ENCODE measurements at places on chromosomes 2 and 18.

GRCh38 chr2:63598981-63599380 is 10.2 kb downstream of the MDH1 start:
- DNase-seq = no peak

- DNase-seq = peak; percentile 17
Observed at GRCh38 chr2:45170191-45171135, 161.2 kb upstream of the SIX2 start.

DNA sequence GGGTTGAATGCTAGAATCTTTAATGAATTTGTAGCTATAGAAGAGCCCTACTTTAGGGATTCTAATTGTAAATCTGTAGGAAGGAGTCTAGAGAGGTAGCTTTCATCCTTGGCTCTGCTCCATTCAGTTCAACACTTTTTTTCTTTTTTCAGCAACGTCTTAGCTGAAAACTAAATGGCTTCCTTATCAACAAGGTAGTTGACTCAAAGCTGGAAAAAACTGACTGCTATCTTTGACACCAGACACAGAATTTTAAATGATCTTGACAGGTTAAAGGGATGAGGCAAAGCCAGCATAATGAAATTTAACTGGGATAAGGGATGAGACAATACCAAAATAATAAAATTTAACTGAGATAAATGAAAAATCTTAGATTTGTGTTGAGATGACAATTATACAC is 54.9 kb downstream of the TMEFF2 start:
- no peak for DNase-seq

- DNase-seq = no peak
Observed at GRCh38 chr2:98295275-98295674, 51.0 kb upstream of the CNGA3 start.

GRCh38 chr2:223532712-223533111 is 69.4 kb downstream of the SCG2 start:
- peak; percentile 1 for DNase-seq

- DNase-seq = no peak
Observed at GRCh38 chr2:118599141-118599540, 248.3 kb downstream of the EN1 start.

- no peak for DNase-seq
Observed at GRCh38 chr2:226771067-226771466, 28.6 kb downstream of the IRS1 start.

DNA sequence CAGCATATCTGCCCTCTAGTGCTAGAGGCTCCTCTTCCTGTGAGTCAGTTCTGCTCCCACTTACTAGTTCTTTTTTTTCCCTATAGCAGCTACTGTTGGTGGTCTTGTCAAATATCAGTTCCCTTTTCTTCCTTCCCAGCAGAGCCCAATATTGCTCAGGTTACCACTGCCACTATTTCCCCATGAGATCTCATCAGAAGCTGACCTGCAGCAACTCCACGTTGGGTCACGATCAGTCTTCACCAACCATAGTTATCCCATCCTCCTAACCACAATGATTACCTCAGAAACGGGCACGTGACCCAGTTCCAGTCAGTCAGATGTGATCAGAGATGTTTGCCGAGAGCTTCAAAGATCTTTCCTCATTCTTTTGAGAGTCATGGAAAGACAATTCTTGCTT is 59.7 kb upstream of the CAPN13 start:
- DNase-seq = peak; percentile 56

DNA sequence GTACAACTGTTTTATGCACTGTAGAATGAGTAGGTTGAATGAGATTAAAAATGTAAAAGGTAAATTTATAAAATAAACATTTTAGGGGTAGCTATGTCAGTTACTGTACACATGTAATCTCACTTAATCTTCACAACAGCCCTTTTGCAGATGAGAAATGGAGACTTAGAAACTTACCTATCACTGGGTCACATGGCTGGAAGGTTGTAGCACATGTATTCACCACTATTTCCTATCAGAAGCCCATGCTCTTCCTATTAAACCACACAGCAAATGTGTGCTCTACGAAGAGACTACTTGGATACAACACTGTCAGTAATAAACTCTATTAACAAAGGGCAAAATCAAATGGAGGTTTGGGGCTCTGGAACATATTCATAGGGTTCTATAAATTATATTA is 60.5 kb downstream of the VWC2L start:
- no peak for DNase-seq

DNA sequence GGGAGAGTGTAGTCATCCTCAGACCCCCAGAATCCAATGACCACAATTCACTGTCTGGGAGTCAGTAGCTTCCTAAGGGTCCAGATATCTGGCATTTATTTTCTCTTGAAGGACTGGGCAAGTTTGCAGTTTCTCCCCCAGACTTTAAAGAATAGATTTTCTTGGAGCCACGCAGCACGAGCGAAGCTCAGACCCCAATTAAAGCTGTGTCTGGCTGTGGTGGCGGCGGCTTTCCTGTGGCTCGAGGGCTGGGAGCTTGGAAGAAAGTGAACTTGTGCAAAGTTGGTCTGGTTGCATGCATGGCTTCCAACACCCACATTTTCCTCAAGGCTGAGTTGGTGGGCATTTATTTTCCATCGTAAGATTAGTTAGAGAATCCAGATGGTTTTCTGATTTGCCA is 105.0 kb downstream of the ACKR3 start:
- no peak for DNase-seq

GRCh38 chr2:226338825-226339224 is 460.8 kb downstream of the IRS1 start:
- no peak for DNase-seq

DNA sequence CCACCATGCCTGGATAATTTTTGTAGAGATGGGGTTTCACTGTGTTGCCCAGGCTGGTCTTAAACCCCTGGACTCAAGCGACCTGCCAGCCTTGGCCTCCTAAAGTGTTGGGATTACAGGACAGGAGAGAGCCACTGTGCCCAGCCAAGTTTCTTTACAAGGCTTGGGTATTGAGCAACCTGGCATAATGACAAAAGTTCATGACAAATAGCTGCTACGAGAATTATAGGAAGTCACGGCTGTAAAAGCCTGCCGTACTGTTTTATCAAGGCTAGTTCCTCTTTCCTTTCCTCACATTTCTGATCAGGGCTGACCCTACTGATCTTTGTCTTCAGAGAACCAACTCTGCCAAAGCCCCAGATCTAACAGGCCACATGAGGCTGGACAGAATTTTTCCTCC is 490.4 kb upstream of the SPRED2 start:
- DNase-seq = peak; percentile 89

- DNase-seq = no peak
Observed at GRCh38 chr2:105460048-105460732, 61.3 kb upstream of the FHL2 start.
